Sigmoid colon (tissue), 7 donors: ENCODE measurements at places on chromosomes 1 and 21. TPM values are rescaled to one million over a fixed set of nuclear protein-coding genes. Genes with fewer than 3 reads are reported as not detected.

GRCh38 chr1:20854529-20854928 is 67.4 kb upstream of the HP1BP3 start:
- no peaks in the 10 kb centered on the region for H3K27me3 ChIP-seq
- no peak for DNase-seq
- H3K4me3 ChIP-seq = no peak overlapping the region
- peaks cover 29% of the 10 kb centered on the region for H3K36me3 ChIP-seq

- H3K4me1 ChIP-seq = no peaks in the 10 kb centered on the region
- no peaks in the 10 kb centered on the region for H3K27me3 ChIP-seq
- H3K36me3 ChIP-seq = no peaks in the 10 kb centered on the region
- H3K27ac ChIP-seq = no peak overlapping the region
- H3K4me3 ChIP-seq = peak overlapping the region; percentile 13
Measured at GRCh38 chr1:245512181-245512888, 357.6 kb downstream of the KIF26B start.

- H3K27me3 ChIP-seq = no peaks in the 10 kb centered on the region
- H3K4me1 ChIP-seq = no peaks in the 10 kb centered on the region
- no peak overlapping the region for H3K4me3 ChIP-seq
- DNase-seq = no peak
- no peaks in the 10 kb centered on the region for H3K36me3 ChIP-seq
- no peak overlapping the region for H3K27ac ChIP-seq
Measured at GRCh38 chr1:55474168-55474786, 259.1 kb upstream of the USP24 start.

DNA sequence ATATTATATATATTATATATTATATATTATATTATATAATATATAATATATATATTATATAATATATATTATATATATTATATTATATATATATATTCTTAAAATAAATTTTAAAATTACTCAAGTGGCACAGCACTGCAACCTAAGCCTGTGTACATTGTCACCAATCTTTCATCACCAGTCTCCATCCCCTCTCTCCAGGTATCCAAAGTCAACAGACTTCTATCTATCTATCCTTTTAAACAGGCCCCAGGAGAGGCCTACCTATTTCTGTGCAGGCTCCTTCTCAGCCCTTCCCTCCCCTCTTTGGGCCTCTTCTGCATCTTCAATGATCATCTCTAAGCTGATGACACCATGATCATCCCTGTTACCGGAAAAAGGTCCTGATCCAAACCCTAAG is 111.7 kb downstream of the RHOU start:
- H3K27ac ChIP-seq = no peak overlapping the region
- no peaks in the 10 kb centered on the region for H3K36me3 ChIP-seq
- no peak for DNase-seq
- H3K4me3 ChIP-seq = no peak overlapping the region
- no peaks in the 10 kb centered on the region for H3K27me3 ChIP-seq
- peaks cover 5% of the 10 kb centered on the region for H3K4me1 ChIP-seq

- H3K36me3 ChIP-seq = no peaks in the 10 kb centered on the region
- no peak overlapping the region for H3K4me3 ChIP-seq
- H3K4me1 ChIP-seq = no peaks in the 10 kb centered on the region
Measured at GRCh38 chr1:51072043-51072439, 30.0 kb upstream of the C1orf185 start.

DNA sequence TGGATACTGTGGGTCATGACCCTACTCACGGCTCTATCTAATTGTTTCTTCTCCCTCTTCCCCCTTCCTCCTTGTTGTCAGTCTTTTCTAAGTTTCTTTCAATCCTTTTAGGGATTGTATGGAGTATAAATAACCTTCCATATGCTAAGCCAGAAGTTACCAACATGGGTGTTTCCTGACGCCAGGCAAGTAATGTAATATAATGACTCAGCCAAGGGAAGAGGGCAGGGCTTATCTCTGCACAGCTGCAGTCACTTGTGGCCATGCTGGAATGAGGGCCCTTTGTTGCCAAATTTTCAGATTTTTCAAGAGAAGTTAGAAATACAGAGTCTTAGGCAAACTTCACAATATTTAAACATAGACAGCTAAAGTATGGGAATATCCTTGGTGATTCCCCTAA is 194.6 kb downstream of the ST6GALNAC3 start:
- H3K27ac ChIP-seq = no peak overlapping the region
- no peaks in the 10 kb centered on the region for H3K36me3 ChIP-seq
- H3K4me3 ChIP-seq = no peak overlapping the region
- no peaks in the 10 kb centered on the region for H3K4me1 ChIP-seq
- DNase-seq = no peak

ADORA3 gene
- total RNA-seq = 3.0 TPM

AMY1C gene
- not detected for total RNA-seq

DNA sequence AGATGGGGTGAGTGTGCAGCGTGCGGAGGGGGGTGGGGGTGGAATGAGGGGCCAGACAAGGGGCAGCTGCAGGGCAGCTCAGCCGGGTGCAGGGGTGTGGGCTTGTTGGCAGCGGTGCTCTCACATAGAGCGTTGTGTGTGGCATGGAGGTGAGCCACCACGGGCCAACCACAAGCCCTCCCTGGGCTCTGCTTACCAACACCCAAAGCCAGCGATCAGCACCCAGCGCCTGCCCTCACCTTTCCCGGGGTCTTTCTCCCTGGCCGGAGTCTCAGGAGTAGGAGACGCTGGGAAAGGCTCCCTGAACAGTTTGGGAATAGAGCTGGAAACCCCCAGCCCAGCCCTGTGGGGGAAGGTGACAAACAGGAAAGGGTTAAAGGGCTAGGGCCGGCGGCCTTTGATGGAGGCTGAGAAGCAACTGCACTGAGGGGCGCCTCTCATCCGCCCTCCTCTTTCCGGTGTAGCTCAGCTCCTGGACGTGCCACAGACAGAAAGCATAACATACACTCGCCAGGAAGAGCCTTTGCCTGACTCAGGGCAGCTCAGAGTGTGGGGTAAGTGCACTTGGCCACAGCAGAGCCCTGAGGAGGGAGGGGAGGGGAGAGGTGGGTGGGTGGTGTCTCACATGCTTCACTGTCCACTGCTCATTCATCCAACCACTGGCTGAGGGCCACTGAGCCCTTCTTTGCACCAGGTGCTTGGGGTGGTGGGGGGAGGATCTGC is 577 bp downstream of the IKBKE start:
- peak overlapping the region; percentile 37 for H3K27ac ChIP-seq
- H3K4me1 ChIP-seq = peaks cover 18% of the 10 kb centered on the region
- peaks cover 20% of the 10 kb centered on the region for H3K27me3 ChIP-seq
- DNase-seq = no peak

- H3K4me1 ChIP-seq = no peaks in the 10 kb centered on the region
- no peaks in the 10 kb centered on the region for H3K27me3 ChIP-seq
- H3K4me3 ChIP-seq = no peak overlapping the region
- no peak for DNase-seq
- H3K27ac ChIP-seq = no peak overlapping the region
- no peaks in the 10 kb centered on the region for H3K36me3 ChIP-seq
Measured at GRCh38 chr1:234258071-234258470, 115.2 kb upstream of the COA6 start.

ST6GALNAC5 gene
- 6.4 TPM for total RNA-seq

DNA sequence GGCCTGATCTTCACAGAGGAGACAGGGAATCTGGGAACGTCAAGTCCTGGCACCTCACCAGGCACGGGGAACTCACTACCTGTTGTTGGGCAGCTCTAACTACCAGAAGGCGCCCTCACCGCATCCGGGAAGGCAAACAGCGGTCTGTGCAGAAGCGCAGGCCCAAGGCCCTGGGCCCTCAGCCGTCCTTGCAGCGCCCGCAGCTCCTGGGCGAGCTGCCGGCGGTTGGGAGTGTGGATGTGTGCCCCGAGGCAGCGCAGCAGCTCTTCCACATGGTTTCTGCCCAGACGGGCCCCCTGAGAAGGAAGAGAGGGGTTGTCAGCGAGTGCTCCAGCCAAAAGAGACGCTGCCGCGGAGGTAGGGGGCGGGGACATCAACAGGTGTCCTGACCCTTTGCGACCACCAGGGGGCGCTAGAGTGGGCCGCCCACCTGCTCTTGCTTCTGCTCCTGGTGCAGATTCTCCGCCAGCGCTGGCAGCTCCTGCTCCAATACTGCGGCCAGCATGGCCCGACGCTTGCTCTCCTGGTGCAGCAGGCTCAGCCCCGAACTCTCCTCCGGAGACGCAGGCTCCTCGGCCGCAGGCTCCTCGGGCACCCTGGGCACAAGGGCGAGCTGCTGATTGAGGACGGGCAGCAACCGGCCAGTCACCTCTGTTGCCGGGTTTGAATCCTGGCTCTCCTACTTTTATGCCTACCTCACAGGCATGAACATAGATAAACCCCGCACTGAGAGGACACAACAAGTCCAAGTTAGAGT is 9.3 kb downstream of the MAP3K6 start:
- no peak overlapping the region for H3K4me3 ChIP-seq
- peak; percentile 90 for DNase-seq
- H3K27me3 ChIP-seq = no peaks in the 10 kb centered on the region
- H3K27ac ChIP-seq = no peak overlapping the region

DNA sequence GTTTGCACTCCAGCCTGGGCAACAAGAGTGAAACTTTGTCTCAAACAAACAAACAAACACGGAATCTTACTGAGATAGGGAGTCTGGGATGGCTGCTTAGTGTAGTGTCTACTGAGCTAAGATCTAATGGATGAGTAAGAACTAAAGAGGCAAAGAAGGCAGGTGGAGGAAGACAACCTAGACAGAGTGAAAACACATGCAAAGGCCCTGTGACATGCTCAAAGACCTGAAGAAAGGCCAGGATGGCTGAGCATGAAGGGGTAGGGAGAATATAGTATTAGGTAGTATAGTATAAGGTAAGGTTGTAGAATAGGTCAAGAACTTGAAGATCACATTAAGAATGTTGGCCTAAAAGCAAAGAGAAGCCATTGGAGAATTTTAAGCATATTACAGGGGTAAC is 49.1 kb downstream of the MAP3K7CL start:
- DNase-seq = no peak
- no peaks in the 10 kb centered on the region for H3K36me3 ChIP-seq
- no peaks in the 10 kb centered on the region for H3K4me1 ChIP-seq
- no peak overlapping the region for H3K27ac ChIP-seq
- H3K4me3 ChIP-seq = no peak overlapping the region

DNA sequence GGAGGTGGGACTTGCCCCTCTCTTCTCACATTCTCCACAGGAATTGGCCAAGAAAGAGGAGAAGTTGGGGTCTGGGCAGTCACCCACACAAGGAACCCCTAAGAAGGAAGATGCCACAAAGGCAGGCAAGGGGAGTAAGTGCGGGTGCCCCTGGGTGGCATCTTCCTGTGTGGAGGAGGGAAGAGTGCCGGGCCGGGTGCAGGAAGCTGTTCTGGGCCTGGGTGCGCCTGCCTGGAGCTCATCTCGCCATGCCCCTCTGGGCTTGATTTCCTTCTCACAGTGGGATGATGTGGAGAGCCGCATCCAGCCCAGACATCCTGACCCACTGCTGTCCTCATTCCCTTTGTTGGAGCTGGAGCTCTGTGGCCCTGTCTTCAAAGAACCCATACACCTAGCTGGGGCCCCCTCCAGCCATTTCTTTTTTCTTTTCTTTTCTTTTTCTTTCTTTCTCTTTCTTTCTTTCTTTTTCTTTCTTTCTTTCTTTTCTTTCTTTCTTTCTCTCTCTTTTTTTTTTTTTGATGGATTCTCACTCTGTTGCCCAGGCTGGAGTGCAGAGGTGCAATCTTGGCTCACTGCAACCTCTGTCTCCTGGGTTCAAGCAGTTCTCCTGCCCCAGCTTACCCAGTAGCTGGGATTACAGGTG is 9.3 kb downstream of the LRRC71 start:
- no peak overlapping the region for H3K4me3 ChIP-seq
- H3K27me3 ChIP-seq = peaks cover 14% of the 10 kb centered on the region
- peaks cover 18% of the 10 kb centered on the region for H3K4me1 ChIP-seq
- DNase-seq = peak; percentile 44

CRTC2 gene
- 13.7 TPM for total RNA-seq

GRCh38 chr1:232472485-232473041 is 157.4 kb downstream of the SIPA1L2 start:
- no peaks in the 10 kb centered on the region for H3K27me3 ChIP-seq
- peaks cover 8% of the 10 kb centered on the region for H3K4me1 ChIP-seq
- H3K27ac ChIP-seq = peak overlapping the region; percentile 24
- no peaks in the 10 kb centered on the region for H3K36me3 ChIP-seq

PDZK1IP1 gene
- total RNA-seq = not detected

DNA sequence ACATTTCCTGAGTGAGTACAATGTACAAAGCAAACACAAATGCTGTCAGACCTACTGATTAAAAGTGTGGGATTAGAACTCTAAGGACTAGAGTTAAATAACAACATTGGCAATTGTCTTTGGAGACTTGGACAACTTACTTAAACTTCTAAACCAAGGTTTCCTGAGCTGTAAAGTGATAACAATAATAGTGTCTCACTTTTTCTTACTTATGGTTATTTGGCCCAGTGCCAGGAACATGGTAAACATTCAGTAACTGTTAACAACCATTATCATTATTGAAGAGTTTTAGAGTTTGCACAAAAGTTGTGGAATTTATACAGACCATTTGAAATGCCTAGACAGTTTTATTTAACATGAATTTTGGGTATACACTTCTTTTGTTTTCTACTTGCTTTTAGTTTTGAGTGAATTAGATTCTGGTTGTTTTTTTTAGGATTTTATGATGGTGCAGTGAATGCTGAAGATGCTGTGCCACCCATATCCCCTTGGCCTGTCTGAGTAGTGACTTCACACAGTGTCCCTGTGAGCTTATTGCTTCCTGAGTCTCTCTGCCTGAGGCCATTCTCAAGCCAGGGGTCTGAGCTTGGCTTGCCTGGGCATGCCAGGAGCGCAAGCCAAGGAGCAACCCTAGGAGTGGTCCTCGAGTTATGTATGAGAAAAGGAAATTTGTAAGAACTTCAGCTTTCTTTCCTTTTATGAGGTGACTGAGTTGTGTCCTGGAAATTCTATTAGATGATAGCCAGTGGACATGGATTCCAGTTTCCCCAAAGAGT is 932.8 kb downstream of the TTLL7 start:
- H3K27me3 ChIP-seq = no peaks in the 10 kb centered on the region
- no peak for DNase-seq
- no peaks in the 10 kb centered on the region for H3K4me1 ChIP-seq
- no peaks in the 10 kb centered on the region for H3K36me3 ChIP-seq
- no peak overlapping the region for H3K27ac ChIP-seq

DNA sequence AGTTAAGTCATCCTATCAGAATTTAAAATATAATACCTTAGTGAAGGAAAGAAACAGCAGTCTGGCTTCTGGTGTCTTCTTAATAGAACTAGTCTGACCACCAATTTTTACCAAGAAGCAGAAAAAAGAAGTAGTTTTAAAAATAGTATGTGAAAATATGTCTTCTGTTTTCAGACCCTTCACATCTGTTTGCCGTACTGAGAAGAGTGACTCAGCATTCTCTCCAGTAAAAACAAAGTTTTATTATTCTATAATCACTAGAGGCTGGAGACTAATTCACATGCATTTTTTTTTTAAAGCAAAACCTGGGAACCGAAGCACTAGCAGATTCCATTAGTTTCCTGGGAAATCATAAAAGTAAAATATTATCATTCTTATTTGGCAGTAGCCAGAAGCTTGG is 163.8 kb downstream of the COL24A1 start:
- H3K27me3 ChIP-seq = no peaks in the 10 kb centered on the region
- H3K4me1 ChIP-seq = peaks cover 3% of the 10 kb centered on the region
